CD4-positive, alpha-beta T cell treated with Interleukin-6 at 100 ng/mL for 8 hours (primary cell): ENCODE measurements at places on chromosomes 11 and 22.

GRCh38 chr11:118170882-118171268 is 5.6 kb downstream of the SCN2B start:
- no peak for DNase-seq

DNA sequence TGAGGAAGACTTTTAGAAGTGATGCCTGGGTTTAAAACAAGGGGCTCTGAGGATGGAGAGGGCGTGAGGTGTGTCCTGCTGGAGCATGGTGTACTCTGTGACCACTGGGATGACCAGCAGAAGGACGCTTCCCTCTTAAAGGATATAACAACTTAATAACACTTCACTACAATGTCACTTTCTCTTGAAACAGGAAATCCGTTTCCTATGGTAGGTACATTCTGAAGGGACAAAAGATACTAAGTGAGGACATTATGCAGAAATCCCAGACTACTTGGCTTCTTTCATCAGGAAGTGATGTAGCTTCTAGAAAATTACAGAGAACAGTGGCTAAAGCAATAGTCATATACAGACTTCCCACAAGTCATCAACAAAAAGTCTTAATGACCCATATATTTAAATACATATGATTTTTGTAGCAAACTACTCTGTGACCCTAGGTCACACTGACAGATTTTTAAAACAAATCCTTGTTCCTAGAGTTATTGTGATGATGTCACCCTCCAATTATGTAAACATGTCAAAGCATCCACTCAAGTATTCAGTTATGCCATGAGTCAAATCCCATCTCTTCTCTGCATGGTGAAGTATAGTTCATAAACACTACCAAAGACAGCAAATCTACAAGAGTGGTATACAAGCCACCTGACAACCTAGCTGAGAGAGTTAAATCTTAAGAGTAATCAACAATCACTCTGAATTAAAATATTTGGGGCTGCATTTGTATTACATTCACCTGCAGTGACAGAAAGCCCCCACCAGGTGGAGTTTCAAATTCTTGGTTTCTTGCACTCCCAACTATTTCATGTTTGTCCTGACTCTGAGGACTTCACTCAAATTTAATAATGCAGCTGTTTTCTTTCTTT is 32.8 kb downstream of the PITPNB start:
- peak; percentile 36 for DNase-seq

DNA sequence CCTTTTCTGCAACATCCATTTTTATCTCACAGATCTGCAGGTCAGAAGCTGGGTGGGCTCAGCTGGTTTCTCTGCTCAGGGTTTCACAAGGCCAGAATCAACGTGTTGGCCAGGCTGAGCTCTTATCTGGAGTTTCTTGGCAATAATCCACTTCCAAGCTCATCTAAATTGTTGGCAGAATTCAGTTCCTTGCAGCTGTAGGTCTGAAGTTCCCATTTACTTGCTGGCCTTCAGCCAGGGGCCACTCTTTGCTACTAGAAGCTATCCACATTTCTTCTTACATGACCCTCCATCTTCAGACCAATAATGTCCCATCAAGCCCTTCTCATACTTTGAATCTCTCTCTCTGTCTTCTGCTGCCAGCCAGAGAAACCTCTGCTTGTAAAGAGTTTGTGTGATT is 103.5 kb downstream of the WNT11 start:
- DNase-seq = no peak

GRCh38 chr11:44613153-44613552 is 47.7 kb downstream of the CD82 start:
- no peak for DNase-seq

GRCh38 chr11:65366340-65366773 is 11.8 kb downstream of the TIGD3 start:
- peak; percentile 58 for DNase-seq

GRCh38 chr11:106172386-106172991 is 95.0 kb downstream of the AASDHPPT start:
- DNase-seq = no peak

GRCh38 chr11:22430639-22431038 is 92.5 kb downstream of the SLC17A6 start:
- DNase-seq = no peak

GRCh38 chr11:11537871-11538270 is 83.9 kb downstream of the GALNT18 start:
- DNase-seq = no peak

DNA sequence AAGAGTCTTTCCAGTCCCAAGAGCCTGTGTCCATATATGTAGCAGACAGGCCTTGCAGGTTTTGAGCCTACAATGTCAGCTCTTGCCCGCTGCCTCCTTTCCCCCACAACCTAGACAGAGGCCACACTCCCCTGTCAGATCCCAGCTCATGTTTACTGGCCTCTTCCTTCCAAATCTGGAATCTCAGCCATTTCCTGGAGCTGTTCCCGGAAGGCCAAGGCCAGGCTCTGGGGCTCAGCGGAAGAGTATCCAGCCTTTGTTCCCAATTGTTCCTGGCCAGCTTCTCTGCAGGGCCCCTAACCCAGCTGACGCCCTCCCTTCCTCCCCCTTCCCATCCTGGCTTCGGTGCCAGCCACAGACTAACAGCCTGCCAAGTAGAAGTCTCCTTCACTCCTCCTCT is 1.0 kb upstream of the ROBO4 start:
- DNase-seq = no peak

- no peak for DNase-seq
These were observed 9.9 kb downstream of the STK33 start for GRCh38 chr11:8584082-8584481.

- peak; percentile 20 for DNase-seq
These were observed 22.3 kb downstream of the SLN start for GRCh38 chr11:107689317-107690202.

- DNase-seq = no peak
These were observed 40.0 kb downstream of the COMMD9 start for GRCh38 chr11:36249246-36249645.

DNA sequence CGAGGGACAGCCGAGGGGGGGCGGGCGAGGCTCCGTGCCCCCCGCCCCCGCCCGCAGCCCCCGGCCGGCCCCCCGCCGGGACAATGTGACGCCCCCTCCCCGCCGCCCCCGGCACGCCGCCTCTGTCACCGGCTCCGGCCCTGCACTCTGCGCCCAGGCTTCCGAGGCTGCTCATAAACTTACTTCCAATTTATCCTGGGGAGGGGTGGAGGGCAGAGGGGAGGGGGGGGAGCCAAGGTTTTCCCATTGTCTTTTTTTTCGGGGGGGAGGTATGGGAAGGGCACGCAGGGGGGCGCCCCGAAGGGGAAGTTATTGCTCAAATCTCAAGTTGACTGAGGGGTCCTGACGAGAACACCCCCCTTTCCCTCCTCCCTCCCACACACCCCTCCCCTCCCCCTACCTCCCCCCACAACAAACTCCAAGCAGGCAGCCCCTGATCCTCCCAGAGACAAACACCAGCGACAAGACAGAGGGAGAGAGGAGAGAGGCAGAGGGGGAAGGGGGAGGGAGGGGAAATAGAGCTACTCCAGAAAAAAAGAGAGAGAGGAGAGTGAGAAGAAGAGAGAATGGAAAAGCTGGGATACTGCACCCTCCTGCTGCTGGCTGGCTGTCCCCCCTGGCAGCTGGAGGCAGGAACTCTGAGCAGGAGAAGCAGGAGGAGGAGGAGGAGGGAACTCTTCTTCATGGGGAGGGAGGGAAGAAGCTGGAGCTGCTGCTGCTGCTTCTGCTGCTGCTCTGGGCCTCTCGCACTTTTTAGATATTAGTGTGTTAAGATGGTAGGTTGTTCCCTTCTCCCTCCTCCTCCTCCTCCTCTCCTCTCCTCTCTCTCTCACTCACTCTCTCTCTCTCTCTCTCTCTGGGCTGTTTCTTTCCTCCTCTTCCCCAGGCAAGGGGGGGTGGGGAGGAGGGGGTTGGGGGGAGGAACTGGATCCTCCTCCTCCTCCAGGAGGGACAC is 631 bp downstream of the PHF21A start:
- DNase-seq = no peak

- no peak for DNase-seq
These were observed 134.6 kb downstream of the RRAS2 start for GRCh38 chr11:14224395-14224794.

DNA sequence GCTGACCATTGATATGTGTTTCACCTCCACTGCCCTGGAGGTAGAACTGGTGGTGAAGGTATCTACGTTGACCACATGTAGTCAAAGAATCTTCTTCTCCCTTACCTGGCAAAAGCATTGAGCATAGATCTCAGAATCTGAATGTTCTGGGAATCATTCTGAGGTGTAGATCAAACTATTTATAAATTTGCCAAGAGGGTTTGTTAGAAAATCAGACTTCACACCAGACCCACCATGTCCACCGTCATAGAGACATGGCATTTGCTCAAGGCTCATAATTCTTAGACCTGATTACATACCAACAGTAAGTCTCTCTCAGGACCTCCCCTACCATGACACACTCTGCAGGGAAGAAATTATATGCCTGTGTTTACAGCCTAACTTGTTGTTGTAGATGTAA is at the start of gene OR8B2:
TSS of gene OR8B2 (minus strand) at position 101 of the 400 bp plus-strand sequence. CDS start 1,156 bp downstream, outside the sequence.
- DNase-seq = no peak

DNA sequence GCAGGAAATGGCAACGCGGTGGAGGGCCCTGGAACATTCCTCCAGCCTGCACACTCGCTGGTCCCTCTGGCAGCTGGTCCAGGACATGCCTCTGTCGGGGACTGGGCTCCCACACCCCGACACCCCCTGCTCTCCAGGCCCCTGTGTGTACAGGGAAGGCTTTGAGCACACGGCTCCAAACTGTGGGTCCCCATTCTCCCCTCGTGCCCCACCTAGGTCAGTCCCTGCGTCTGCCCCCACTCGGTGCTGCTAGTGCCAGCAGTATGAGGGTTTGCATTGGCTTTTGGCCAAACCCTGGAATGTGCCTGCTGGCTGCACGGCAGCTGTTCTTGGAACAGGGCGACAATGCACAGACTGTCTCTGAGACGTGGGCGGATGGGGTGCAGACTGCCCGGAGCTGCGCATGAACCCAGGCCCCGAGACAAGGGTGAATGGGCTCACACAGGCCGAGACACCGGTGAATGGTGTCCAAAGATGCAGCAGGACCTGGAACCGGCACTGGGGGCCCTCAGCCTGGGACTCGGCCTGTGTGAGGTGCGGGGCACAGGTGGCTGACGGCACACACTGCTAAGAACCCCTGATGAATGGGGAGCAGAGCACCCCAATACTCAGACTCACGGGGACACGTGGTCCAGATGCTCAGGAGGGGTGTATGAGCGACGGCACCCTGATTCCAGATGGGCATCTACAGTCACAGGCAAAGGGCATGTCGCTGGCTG is 7.5 kb upstream of the SYT8 start:
- DNase-seq = no peak

GRCh38 chr11:88739524-88739923 is 326.3 kb downstream of the GRM5 start:
- no peak for DNase-seq

- DNase-seq = no peak
These were observed 1120.5 kb upstream of the RAG2 start for GRCh38 chr11:37718431-37718999.

DNA sequence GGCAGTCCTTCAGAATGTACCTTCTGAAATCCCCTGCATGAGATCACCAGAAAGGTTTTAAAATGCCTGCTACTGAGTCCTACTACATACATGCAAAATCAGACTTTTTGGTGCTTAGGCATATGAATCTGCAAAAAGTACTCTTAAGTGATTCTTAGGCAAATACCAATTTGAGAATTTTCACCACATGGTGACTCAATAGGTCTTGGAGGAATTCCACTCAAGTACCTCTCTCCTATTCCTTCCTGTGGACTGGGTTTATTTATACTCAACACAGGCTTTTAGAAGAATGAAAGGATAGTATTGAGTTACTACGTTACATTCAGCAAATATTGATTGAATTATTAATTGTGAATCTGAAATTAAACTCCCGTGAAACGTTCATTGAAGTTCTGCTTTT is 223.9 kb downstream of the CNTN5 start:
- DNase-seq = no peak

DNA sequence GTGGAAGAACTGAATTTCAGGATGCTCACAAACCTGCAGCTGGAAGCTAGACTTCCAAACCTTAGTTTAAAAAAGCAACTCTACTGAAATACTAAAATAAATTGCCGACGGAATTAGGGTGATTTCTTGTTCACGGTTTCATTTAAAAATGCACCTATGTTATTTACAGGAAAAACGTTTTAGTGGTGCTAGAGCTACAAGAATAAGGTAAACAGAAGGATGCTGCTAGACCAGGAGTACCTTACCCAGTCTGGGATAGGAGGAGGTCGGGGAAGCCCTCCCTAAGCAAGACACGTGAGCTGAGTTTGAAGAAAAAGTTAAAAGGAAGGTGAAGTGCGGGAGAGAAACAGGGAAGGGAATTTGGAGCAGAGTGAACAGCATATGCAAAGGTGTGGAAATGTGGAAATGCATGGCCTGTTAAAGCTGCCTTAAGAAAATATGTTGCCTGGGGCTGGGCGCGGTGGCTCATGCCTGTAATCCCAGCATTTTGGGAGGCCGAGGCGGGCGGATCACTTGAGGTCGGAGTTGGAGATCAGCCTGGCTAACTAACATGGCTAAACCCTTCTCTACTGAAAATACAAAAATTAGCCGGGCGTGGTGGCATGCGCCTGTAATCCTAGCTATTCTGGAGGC is 1.4 kb upstream of the FTH1 start:
- no peak for DNase-seq
